Right ventricle myocardium inferior (tissue), 1 donor: ENCODE measurements at places on chromosomes 3 and 15. TPM values are rescaled to one million over a fixed set of nuclear protein-coding genes. Genes with fewer than 3 reads are reported as not detected.

The C2CD4A gene
- not detected for total RNA-seq

The RARB gene
- total RNA-seq, result 17.5 TPM

The BRPF1 gene
- 10.9 TPM for total RNA-seq

The FETUB gene
- total RNA-seq, result not detected

The SLC6A20 gene
- not detected for total RNA-seq

The VIPR1 gene
- 2.1 TPM for total RNA-seq

The GOLGA8J gene
- 0.16 TPM for total RNA-seq

The TEX9 gene
- 0.46 TPM for total RNA-seq

The STRIT1 gene
- 0.84 TPM for total RNA-seq

The P3H2 gene
- total RNA-seq, result 1.3 TPM

The LRTM1 gene
- not detected for total RNA-seq

The CFAP91 gene
- 0.70 TPM for total RNA-seq

The CEMIP gene
- total RNA-seq, result 0.14 TPM

The CCDC9B gene
- total RNA-seq, result 162 TPM

The CD96 gene
- 0.35 TPM for total RNA-seq

The INSYN1 gene
- total RNA-seq, result 165 TPM

The CHDH gene
- total RNA-seq, result 11.0 TPM

The ST8SIA2 gene
- 3.1 TPM for total RNA-seq

The XCR1 gene
- total RNA-seq, result not detected

The IQCF6 gene
- not detected for total RNA-seq

The CELSR3 gene
- 0.38 TPM for total RNA-seq

The IFT122 gene
- total RNA-seq, result 19.7 TPM

The GLDN gene
- total RNA-seq, result 8.4 TPM

The DHX30 gene
- total RNA-seq, result 47.2 TPM

The ZSCAN2 gene
- 5.7 TPM for total RNA-seq

The CPLX3 gene
- 2.8 TPM for total RNA-seq

The LOXL1 gene
- 15.9 TPM for total RNA-seq

The GOLGA8G gene
- total RNA-seq, result not detected

The ASTE1 gene
- 3.4 TPM for total RNA-seq

The WWTR1 gene
- 42.6 TPM for total RNA-seq

The UBAP1L gene
- total RNA-seq, result 1.5 TPM

The C3orf62 gene
- 2.1 TPM for total RNA-seq

The PLSCR2 gene
- not detected for total RNA-seq

The IGF2BP2 gene
- total RNA-seq, result 15.9 TPM

The GRAMD1C gene
- total RNA-seq, result 2.4 TPM

The TIPIN gene
- total RNA-seq, result 2.8 TPM

The LSAMP gene
- 5.0 TPM for total RNA-seq

The WDR76 gene
- 2.1 TPM for total RNA-seq

The MUC4 gene
- total RNA-seq, result not detected

The ADIPOQ gene
- total RNA-seq, result 19.3 TPM

The ADAMTS17 gene
- total RNA-seq, result 1.4 TPM

The ZNF654 gene
- 11.9 TPM for total RNA-seq

The ALDH1A3 gene
- 3.7 TPM for total RNA-seq

The BOC gene
- total RNA-seq, result 7.1 TPM
